Panc1 (cell line): ENCODE measurements at places on chromosomes 12 and 14.

DNA sequence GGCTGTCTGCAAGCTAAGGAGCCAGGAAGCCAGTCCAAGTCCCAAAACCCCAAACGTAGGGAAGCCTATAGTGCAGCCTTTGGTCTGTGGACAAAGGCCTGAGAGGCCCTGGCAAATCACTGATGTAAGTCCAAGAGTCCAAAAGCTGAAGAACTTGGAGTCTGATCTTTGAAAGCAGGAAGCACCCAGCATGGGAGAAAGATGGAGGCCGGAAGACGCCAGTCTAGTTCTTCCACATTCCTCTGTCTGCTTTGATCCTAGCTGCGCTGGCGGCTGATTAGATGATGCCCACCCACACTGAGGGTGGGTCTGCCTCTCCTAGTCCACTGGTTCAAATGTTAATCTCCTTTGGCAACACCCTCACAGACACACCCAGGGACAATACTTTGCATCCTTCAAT lies 58.5 kb downstream of the CAPS2 start:
- DNase-seq: no peak

DNA sequence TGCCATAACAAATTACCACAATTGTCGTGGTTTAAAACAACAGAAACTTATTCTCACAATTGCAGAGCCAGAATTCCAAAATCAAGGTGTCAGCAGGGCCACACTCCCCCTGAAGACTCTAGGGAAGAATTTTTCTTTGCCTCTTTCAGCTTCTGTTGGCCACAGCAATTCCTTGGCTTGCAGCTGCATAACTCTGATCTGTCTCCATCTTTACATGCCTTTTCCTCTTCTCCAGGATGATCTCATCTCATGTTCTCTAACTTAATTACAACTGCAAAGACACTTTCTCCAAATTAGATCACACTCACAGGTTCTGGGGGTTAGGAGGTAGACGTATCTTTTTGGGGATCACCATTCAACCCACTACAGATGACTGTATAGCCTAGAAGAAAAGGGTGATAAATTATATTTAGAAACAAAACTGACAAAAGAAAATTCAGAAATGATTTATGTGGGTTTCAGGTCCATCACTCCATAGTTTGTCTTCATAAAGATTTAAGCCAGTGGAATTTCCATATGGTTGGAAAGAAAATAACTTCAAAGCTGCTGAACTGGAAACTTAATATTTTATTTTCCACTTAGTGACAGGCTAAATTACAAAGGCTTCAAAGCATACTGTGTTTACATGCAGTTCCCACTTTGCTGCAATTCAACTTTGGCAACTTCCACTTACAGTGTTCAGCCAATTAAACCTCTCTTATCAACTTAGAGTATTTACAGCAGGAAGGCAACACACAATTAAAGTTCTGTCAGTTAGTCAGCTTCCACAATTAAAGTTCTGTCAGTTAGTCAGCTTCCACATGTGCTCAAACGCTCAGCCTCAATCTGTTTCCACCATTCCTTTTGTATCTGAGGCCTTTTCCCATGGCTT lies 213.3 kb downstream of the EPS8 start:
- no peak for DNase-seq

DNA sequence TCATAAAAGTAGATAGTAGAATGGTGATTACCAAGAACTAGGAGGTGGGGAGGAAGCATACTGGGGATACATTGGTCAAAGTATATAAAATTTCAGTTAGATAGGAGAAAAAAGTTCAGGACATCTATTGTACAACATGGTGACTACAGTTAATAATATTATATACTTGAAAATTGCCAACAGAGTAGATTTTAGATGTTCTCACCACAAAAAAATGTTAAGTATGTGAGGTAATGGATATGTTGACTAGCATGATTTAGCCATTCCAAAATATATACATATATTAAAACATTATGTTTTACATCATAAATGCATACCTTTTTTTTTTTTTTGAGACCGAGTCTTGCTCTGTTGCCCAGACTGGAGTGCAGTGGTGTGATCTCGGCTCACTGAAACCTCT lies 31.0 kb downstream of the TMEM116 start:
- DNase-seq: no peak

DNA sequence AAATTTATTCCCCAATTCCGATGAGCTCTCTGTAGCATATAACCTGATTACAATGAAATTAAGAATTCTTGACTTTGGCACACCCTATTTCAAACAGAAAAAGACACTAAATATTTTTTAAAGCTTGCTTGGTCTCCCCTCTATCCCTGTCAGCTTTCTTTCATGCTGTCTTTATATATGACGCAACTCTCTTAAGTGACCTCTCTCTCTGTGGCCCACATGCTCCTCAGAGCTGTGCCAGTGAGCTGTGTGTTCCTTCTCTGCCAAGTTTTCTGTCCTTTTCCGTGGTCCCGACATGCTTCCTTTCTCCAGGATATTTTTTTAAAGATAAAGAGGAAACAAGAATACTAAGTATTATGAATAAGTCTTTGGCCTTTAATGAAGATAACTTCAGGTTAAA lies 484.0 kb downstream of the ETNK1 start:
- DNase-seq: no peak

GRCh38 chr14:77311217-77311616 lies 9.5 kb downstream of the POMT2 start:
- DNase-seq: no peak

DNA sequence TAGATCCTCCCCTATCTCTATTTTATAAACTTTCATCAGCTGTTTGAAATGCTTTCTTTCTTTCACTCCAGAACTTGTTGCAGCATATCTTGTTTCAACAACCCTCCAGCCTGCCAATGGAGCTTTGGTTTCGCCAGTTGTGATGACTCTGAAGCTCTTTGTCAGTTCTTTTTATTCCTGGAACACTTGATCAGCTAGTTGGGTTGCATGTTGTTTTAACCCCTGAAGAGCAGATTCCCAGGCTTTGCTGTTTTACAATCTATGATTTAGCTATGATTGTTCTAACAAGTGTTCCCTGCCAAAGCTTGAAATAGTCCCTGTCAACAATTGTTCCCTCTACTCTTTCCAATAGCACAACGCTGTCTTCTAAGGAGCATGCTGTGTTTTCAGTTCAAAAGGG lies 50.6 kb upstream of the FUT8 start:
- no peak for DNase-seq

DNA sequence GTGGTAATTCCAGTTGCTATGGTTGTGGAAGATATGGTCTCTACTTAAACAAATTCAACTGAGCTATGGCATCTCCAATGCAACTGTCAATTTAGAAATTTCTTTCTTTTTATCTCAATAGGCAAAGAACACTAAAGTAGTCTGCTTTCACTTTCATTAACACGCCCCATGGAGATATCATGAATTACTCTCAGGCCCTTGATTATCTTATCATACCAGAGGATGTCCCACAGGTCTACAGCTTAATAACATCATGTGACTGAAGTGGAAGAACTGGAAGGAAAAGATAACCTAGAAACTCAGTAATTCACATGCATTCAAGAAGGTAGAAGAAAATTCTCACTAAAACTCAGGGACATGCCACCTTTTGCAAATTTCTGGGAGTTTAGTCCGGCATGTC lies 114.3 kb downstream of the FLRT2 start:
- DNase-seq: no peak

DNA sequence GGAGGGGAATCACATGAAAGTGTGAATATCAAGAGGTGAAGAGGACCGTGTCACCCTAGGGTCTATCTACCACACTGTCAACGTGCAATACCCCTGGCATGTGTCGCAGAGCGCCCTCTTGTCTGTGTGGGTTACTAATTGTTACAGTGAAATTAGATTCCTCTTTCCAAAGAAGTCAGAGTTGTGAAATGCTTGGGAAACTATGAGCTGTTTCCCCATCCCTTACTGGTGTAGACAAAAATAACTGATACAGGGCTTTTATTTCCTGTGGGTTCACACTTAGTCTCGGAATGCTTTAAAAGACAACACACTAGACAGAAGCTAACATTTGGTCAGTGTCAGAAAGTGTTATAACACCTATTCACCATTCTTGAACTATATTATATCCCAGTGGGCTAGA lies 597.3 kb downstream of the NRXN3 start:
- no peak for DNase-seq

DNA sequence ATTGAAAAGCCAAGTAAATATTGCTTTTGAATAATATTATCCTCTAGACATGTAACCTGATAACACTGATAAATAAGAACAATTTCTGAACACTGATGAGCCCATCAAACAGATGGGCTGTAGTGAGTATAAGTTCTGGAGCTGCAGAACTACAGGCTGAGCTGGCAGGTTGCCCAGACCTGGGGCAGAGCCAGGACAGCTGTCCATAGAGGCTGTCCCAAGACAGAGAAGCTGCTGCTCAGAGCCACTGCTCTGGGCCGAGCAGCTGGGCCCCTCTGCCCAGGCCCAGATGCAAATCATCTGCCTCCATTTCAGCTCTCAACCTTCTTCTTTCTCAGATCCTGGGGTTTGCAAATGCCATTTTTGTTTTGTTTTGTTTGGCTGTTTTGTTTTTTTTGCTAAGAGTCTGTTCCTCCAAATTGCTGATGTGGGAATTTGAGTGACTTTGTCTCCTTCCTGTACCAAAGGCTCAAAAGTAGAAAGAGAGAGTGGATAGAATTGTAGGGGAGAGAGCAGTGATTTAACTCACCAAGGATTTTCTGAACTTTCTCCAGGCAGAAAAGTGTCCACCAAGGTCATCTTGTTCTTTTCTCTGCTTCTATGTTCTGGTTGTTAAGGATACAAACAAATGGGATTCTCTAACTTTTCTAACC lies 4.0 kb upstream of the TESPA1 start:
- no peak for DNase-seq

DNA sequence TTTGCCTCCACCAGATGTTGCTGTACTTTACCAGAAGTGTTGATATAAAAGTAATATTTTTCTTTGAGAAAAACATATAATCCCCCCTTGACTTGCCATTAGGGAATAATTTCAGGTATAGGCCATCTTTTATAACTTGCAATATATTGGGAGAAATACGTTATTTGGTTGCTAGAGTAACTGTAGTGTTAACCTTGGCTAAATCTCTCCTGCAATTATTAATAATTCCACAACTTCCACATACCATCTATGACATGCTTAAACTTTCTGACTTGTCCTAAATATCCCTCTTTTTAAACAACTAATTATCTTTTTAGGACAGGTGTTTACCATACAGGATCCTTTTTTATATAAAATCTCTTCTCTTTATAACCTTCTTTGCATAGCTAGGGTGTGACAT lies 1048.2 kb downstream of the SLC16A7 start:
- no peak for DNase-seq

DNA sequence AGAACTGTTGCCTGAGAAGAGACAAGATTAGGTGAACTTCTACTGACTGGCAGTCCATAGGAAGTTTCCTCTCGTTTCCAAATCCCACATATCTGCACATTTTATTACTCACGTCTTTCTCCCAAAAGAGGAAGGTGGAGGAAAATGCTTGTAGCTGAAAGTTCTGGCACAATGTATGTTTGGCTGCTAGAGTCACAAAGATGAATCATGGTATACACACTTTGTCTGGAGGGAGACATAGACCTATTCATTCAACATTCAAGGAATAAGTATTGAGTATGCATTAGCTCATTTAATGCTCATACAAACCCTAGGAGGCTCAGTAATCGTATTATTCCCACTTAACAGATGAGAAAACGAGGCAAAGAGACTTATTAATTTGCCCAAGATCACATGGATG lies 291.8 kb downstream of the FOXN3 start:
- DNase-seq: no peak

DNA sequence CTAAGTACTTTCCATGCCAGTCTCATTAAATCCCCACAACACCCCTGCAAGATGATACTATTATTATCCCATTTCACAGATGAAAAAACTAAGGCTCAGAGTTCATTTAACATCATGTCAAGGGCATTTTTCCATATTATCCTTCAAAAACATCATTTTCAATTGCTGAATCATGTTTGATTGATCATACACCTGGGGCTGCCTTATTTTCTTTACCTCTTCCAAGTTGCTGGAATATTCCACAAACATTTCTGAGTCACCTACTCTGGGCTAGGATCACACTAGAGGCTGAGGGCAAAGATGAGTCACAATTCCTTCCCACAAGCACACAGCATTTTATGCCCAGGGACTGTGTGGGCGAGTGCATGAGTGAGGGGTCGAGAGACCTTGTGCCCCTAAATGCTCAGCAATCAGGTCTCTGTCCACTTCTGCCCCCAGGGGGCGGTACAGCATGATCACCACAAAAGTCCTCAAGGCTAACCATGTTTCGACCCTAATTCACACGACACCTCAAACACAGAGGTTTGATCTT lies 14.1 kb upstream of the TMEM119 start:
- DNase-seq: no peak
